ENCODE measurements at places on chromosomes 12 and 14.
A peak's percentile ranks its signal among the peaks of the same experiment; 100 is the strongest.

GRCh38 chr14:102608064-102608446 lies 15.6 kb downstream of the RCOR1 start:
- DNase-seq: no peak

- no peak for DNase-seq
Measured at GRCh38 chr12:75706786-75707605, 195.6 kb upstream of the KRR1 start.

DNA sequence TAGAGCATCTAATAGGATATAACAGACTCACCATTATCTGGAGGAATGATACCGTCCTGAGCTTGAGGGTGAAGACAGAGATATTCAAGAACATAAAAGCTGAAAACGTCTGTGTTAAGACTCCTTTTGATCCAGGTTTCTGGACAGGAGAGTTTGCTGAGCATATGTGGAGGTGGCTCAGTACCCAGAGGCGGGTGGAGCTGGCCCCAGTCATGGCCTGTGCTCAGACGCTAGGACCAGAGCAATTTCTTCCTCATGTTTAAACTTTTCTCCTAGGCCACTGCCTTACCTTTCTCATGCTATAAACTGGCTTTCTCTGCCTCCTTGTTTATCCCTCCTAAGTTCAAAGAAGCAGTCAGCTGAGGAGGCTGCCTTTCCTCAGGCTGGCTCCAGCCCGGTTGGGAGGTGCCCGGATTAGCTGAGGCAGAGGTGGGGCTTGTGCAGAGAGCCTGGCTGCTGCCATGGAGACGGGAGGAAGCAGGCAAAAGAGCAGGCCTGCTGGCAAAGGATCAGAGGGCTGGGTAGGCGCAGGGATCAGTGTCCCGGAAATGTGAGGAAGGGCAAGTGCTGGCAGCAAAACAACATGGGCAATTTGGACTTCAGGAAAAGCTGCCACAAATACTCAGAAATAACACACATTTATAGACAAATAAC lies 13.7 kb downstream of the COA8 start:
- DNase-seq: no peak

DNA sequence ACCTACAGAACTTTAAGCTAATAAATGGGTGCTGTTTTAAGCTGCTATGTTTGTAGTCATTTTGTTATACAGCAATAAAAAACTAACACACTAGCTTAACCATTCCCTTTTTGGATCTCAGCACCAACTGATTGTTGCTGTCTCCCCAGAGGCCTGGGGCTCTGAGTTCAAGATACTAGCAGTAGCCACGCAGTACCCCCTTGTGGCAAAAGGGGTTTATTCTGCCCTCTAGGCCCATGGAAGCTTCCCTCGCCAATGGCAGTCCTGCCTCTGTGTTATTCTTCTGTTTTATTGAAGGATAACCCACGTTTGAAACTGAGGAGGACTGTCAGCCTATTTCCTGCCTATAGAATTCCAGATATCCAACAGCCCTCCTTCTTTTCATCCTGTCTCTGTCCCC lies 455.3 kb upstream of the ATP2B1 start:
- DNase-seq: peak; percentile 6

DNA sequence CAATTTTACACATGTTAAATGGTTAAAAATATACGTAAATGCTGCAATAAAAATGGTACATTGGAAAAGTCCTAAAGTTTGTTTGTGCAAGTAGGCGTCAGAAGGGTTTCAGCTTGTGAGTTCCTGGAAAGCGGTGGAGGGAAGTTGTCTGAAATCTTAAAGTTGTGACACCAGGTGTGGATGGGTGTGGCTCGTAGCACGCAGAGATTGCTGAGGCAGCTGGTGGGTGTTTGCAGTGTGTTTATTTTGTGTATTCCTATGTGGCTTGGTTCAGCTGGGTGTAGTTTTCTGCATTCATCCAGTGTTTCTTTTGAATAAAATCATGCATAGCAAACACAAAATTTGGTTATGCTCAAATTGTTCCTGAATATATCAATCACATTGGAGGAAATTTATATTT lies 136.8 kb upstream of the TBX3 start:
- no peak for DNase-seq

DNA sequence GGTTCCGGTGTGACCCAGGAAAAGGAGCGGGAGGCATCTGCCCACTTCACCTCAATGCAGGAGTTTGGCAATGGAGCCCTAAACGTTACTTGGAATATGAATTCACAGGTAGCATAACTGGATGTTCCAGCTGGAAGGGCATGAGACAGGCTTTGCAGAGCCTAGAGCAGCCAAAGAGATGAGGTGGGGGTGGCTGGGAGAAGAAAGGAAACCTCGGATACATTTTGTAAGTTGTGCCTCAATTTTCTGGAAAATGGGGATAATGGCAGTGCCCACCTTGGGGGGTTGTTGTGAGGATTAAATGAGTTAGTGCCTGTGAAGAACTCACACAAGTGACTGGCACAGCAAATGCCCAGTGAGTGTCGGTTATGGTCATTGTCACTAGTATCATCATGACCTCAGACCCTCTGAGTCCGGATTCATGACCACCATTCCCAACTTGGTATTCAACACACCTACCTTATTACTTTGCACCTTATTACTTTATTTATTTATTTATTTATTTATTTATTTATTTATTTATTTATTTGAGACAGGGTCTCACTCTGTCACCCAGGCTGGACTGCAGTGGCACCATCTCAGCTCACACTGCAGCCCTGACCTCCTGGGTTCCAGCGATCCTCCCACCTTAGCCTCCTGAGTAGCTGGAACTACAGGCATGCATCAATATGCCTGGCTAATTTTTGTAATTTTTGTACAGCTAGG lies 56.0 kb downstream of the CLMN start:
- no peak for DNase-seq

DNA sequence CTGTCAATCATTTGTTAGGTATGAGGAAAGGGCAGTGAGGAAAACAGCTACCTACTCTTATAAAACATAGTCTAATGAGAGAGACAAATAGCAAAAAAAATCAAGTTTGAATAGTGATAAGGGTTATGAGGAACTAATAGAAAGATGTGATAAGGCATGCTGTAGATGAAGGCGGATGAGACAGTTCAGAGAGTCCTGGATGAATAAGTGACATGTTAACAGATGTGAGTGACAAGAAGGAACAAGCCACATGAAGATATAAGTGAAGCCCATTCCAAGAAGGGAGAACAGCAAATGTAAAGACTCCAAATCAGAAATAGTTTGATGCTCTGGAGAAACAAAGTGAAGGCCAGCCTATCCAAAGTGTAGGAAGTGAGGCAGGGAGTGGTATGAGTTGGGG lies 154.1 kb upstream of the SYT10 start:
- no peak for DNase-seq

- DNase-seq: no peak
Measured at GRCh38 chr12:81080431-81080983, 2.6 kb downstream of the ACSS3 start.

GRCh38 chr12:66282244-66282643 lies 20.0 kb upstream of the HELB start:
- no peak for DNase-seq

DNA sequence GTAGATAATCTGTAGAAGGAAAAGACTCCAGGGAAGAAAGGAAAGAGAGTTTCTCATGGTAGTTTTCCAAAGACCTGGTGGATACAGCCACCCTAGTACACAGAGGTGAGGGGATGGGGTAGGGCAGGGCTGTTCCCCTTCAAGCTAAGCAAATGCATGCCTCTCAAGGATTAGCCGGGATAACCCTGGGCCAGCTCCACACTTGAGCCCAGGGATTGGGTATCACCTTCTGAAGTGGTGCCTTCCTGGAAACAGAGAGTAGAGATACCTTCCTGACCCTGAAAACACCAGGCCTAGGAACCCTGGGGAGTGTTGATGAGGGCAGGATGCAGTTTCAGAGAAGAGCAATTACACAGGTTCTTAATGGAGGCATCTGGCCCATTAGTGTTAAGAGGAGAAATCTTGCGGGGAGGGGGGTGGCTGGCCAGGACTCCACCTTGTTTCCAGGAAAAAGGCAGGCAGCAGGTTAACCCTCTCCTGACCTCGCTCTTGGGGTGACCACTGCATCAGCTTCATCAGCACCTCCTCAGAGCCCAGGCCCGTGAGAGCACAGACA lies 106.9 kb upstream of the TMEM233 start:
- DNase-seq: no peak

GRCh38 chr12:22792138-22792537 lies 167.2 kb downstream of the ETNK1 start:
- DNase-seq: no peak

- DNase-seq: no peak
Measured at GRCh38 chr12:102960766-102961465, 3.4 kb downstream of the ASCL1 start.

GRCh38 chr12:119306593-119306992 lies 27.9 kb upstream of the CCDC60 start:
- DNase-seq: no peak

GRCh38 chr12:91434081-91434480 lies 251.5 kb upstream of the DCN start:
- no peak for DNase-seq

DNA sequence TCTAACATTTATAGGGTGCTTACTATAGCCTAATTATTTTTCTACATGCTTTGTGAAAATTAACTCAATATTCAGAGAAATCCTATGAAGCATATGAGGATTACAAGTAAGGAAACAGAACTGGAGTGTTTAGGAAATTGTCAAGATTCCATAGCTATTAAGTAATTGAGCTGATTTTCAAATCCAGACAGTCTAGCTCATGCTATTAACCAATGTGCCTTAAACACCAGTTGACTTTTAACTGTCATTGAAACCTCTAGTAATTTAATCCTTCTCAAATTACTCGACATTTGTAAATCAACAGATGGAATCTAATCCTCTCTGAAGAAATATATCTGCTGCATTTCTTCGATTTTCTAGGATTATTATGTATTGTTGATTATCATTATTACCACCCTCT lies 488.9 kb downstream of the MDGA2 start:
- no peak for DNase-seq

GRCh38 chr14:34629657-34630529 lies at the start of gene SNX6:
Gene SNX6, minus strand, starts transcription at chr14:34630148. Its CDS starts 32 bp downstream, at chr14:34630116.
- peak; percentile 88 for DNase-seq

DNA sequence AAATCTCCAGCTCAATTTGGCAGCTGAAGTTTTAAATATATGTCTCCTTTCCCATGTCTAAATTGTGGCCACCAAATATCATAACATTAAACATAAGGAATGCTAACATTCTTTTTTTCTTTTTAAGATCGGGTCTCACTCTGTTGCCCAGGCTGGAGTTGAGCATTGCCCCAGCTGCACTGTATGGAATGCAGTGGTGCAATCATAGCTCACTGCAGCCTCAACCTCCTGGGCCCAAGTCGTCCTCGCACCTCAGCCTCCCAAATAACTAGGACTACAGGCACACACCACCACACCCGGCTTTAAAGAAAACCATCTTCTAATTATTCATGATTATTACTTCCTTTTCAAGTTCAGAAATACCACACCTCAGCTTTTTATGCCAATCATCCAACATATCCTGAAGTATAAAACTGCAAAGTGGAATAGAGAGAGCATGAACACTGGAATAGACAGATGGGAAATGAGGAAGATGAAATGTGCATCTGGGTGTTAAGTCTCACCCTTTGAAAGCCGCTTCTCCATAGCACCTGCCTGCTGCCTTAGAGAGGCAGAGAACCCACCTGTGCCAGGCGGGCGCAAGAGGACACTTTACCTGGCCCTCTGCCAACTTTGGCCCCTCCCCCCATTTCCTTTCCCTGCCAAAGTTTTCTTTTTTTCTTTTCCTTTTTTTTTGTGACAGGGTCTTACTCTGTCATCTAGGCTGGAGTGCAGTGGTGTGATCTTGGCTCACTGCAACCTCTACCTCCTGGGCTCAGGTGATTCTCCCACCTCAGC lies 2.8 kb upstream of the EML1 start:
- DNase-seq: no peak

GRCh38 chr12:109775172-109775881 lies 57.9 kb downstream of the TRPV4 start:
- peak; percentile 68 for DNase-seq

GRCh38 chr12:72315858-72316257 lies 43.7 kb downstream of the TRHDE start:
- no peak for DNase-seq

DNA sequence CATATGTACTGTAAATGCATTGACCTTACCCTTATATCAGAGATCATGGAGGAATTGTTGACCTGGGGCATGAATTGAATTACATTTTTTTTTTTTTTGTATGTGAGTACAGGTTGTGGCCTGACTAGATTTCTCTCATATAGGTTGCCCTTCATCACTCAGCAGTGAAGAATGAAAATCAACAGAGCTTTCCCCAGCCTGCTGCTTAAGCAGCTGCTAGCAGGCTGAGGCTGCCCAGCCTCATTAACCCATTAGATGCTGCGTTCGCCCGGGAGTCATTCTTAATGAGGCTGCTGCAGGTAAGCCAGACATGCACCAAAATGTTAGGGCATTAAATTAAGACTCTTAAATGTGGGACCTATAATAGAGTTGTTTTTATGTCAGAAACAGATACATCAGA lies 236.0 kb downstream of the ETNK1 start:
- no peak for DNase-seq

- no peak for DNase-seq
Measured at GRCh38 chr12:118986050-118986449, 4.7 kb downstream of the SRRM4 start.

DNA sequence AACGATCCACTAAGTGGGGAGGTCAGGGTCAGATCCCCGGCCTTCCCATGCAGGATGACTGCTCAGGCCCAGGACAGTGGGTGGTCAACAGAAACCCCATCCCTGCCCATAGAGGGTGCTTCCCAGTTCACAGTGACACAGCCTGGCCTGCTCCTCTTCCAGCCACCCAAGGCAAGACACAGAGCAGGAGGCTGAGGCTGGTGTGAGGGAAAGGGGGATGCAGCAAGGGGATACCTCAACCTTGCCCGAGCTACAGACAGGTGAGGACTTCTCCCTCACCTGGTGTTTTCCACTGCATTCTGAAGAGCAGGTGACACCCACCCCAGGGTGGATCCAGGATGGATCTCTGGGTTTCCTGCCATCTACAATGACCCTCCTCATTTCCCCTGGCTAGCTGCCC lies 106.7 kb downstream of the KIF26A start:
- no peak for DNase-seq

- DNase-seq: no peak
Measured at GRCh38 chr12:91984556-91984955, 161.1 kb downstream of the BTG1 start.

DNA sequence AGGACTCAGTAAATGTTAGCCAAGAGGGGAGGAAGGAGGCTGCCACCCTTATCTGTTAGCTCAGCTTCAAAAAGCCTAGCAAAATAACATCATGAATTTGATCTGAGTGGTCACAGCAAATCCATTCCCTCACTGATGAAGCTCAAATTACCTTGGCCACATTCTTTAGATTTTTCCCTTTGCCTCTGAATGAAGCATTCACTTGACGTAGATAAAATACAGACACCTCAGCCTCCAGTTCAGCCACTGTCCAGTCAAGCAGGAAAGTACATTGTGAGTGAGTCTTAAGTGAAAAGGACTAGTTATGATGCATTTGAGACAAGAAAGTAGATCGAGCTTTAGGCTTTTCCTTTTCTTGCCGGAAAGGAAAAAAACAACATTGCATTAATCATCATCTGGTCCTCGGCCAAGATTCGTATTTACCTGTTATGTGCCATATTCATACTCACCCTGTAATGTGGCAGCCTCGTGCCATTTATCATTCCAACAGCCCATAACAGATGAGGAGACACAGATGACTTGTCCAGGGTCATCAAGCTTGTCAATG lies 146.5 kb downstream of the ETV6 start:
- DNase-seq: no peak

- DNase-seq: peak; percentile 58
Measured at GRCh38 chr14:35390577-35391387, 13.8 kb downstream of the NFKBIA start.

All from CD4-positive, alpha-beta T cell treated with Interleukin-12 subunit alpha and Interleukin-12 subunit beta, for 1 hour (primary cell).